ENCODE measurements at places on chromosomes 1 and 21. TPM values are rescaled to one million over a fixed set of nuclear protein-coding genes. Genes with fewer than 3 reads are reported as not detected.
A peak's percentile ranks its signal among the peaks of the same experiment; 100 is the strongest.

- no peak for DNase-seq
Measured at GRCh38 chr21:22725436-22725835, 1727.2 kb downstream of the NCAM2 start.

DNA sequence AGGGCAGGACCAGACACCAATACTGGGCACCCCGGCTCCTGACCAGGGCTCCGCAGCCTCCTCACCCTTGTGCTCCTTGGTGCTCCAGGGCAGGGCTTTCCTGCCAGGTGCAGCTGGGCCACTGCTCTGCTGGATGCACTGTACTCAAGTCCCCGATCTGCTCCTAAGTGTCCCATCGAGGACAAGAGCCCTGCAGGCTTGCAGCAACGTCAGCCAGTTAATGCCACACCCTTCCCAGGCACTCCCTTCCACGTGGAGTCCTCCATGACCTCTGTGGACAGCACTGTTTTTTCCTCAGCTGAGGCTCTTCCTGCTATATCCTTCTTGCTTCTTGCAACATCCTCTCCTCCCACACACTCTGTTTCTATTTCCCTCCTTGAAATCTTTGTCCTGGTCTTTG lies 94.0 kb upstream of the NGF start:
- no peak for DNase-seq

DNA sequence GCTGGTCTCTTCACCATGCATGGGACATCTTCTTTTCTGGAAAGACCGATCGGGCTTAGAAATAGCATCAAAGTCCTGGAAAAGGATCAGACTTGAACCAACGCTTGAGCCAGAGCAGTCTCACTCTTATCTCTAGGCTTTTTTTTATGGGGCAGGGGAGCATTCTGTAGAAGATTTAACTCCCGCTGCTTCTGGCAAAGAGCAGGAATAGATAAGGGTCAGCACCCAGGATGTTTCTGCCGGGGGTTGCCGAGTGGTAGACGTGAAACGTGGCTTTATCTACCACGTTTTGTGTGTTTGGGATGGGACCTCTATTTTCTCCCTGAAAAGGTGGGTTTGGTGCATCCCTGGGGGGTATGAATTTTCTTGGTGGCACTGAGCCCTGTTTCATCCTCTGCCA lies 18.8 kb downstream of the SPSB1 start:
- no peak for DNase-seq

GRCh38 chr21:41926807-41927171 lies 27.0 kb downstream of the C2CD2 start:
- DNase-seq = peak; percentile 17

DNA sequence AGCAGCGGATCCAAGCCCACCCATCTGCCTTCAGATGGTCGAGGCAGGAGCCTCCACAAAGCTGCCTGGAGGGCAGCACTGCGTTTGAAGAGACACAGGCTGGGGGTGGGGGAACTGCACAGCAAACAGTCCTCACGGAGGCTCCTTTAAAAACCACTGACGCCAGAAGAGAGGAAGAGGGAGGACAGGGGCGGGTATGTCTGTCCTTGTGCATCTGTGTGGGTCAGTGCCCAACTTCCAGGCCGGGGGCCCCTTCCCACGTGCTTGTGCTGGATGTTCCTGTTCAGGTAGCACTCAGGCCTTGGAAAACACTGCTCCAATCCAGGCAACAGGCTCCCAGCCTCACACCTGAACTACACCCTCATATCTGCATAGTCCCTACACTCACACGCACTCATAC lies 7.7 kb downstream of the AHDC1 start:
- DNase-seq = no peak

KRTAP25-1 gene
- not detected for polyA plus RNA-seq

GRCh38 chr21:42997053-42997452 lies 22.7 kb downstream of the PKNOX1 start:
- DNase-seq = no peak

GRCh38 chr1:108685529-108685928 lies 6.6 kb upstream of the PRPF38B start:
- no peak for DNase-seq
